ENCODE measurements at places on chromosomes 12 and 14.

- DNase-seq, result no peak
Observed at GRCh38 chr12:108191938-108192337, 62.9 kb downstream of the WSCD2 start.

DNA sequence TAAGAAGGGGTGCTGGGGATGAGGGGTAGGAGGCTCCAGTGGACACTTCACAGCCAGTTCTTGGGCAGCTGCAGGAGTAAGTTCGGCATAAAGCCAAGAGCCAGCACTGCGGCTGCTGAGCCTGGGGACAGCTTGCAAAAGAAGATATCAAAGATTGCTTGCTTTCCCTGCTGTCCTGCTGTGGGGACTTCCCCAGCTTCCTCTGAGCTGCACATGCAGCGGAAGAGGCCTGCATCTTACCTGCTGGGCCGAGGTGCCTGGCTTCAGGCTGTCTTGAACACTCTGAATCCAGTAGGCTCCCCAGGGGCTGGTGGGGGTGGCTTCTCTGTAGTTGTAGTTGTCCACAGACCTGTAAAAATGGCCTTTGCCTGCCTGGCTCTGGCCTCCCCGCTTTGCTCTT is 1.3 kb downstream of the CHGA start:
- no peak for DNase-seq

DNA sequence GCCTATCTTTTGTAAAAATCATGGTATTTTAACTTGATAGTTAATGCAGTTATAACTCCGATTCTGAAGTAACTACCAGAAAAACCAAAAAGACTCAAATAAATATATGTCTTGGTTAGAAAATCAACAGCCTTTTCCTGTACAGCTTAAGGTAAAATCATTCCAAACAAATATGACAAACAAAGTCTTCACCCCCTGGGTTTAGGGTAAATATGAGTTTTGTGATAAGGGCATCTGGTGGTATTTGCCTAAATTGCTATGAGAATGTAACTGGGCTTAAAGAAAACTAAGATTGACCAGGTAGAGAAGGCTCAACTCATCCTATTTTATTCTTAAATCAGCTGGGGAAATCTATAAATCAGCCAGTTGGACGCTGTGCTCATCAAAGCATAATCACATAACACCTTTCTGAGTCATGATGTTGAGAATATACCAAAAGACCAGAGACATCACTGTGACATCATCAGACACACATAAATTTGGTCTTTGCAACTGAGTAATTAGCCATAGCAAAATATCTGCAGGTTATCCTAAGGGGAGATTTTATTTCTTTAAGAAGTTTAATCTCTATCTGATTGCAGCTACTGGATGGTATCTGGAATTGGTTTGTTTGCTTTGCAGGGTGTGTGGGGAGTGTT is 133.9 kb downstream of the STXBP6 start:
- DNase-seq, result no peak

- no peak for DNase-seq
Observed at GRCh38 chr12:27996761-27997160, 24.2 kb upstream of the PTHLH start.

GRCh38 chr14:102893452-102893851 is 29.0 kb upstream of the AMN start:
- DNase-seq, result no peak

- DNase-seq, result no peak
Observed at GRCh38 chr14:88009486-88009885, 4.6 kb downstream of the GPR65 start.

GRCh38 chr14:60133487-60133886 is 31.7 kb downstream of the DHRS7 start:
- DNase-seq, result no peak

DNA sequence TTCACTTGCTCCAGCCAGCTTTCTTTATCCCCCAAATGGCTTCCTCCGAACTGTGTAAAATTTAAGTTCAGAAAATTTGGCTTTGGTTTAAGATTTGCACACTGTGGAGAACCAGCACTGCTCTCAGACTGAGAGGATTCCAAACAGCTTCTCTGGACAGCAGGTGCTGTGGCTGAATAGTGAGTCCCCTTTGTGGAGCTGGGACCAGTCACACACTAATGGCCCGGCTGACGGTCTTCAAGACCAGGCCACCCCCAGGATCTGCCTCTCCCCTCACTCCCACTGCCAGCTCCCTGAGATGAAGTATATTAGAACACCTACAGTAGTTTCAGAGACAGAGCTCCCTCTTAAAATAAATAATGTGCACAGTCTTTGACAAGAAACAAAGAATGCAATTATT is 267.3 kb downstream of the BCAT1 start:
- DNase-seq, result no peak

GRCh38 chr12:93397412-93397811 is 19.7 kb downstream of the NUDT4 start:
- no peak for DNase-seq

GRCh38 chr12:1424674-1425395 is 169.5 kb downstream of the FBXL14 start:
- no peak for DNase-seq

- DNase-seq, result no peak
Observed at GRCh38 chr12:18658829-18659228, 79.0 kb downstream of the PLCZ1 start.

DNA sequence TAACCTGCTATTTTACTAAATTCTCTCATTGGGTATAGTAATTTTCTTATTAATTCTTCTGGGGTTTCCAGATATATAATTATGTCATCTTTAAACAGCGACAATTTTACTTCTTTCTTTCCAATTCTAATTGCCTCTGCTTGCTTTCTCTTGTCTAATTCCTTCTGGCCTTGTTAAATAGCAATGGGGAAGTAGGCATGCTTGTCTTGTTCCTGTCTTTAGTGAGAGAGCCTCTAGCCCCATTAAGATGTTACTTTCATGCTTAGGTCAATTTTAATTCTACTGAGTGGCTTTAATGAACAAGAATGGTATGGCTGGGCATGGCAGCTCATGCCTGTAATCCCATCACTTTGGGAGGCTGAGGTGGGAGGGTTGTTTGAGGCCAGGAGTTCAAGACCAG is 31.7 kb downstream of the LRTM2 start:
- DNase-seq, result no peak

DNA sequence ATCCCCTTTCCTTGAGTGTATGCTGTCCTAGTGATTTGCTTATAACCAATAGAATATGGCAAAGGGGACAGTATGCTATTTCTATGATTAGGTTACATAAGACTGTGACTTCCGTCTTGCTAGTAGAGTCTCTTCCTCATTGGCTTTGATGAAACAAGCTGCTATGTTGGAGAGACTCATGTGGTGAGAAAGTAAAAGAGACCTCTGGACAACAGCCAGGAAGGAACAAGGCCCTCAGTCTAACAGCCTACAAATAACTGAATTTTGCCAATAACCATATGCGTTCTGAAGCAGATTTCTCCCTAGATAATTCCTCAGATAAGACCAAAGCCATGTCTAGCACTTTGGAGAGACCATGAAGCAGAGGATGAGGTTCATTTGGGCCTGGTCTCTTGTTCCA is 134.5 kb upstream of the NAV3 start:
- DNase-seq, result no peak

DNA sequence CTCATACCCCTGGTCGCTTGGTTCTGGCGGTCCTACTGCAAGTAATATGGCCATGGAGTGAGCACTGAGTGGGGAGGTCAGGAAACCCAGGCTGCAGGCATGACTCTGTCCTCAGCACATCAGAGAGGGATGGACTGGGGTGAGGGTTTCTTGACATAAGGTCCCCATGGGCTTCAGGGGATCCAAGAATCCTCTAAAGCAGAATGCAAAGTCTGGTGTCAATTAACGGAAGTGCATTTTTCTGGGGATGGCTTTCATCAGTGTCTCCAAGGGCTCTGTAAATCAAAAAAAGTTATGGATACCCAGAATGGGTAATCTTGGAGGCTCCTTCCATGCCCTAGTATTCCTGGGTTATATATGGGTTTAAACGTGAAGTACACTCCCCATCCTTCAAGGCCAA is 3.7 kb downstream of the FIGNL2 start:
- DNase-seq, result no peak

- DNase-seq, result no peak
Observed at GRCh38 chr12:114697243-114697716, 13.3 kb upstream of the TBX3 start.

DNA sequence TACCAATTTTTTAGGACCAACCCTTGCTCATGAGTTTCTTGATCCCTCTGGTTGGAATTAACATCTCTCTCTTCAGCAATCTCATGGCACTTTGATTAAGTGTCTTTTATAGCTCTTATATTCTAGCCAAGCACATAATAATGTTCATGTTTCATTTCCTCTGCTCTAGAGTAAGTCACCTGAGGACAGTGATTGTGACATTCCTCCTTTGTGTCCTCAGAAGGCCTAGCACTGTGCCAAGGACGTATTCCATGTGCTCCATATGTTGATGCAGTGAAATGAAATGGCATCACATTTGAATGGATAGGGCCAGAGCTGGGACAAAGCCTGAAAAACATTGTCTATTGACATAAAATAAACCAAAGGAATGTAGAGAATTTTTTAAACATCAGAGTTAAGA is 322.8 kb upstream of the PRICKLE1 start:
- no peak for DNase-seq

DNA sequence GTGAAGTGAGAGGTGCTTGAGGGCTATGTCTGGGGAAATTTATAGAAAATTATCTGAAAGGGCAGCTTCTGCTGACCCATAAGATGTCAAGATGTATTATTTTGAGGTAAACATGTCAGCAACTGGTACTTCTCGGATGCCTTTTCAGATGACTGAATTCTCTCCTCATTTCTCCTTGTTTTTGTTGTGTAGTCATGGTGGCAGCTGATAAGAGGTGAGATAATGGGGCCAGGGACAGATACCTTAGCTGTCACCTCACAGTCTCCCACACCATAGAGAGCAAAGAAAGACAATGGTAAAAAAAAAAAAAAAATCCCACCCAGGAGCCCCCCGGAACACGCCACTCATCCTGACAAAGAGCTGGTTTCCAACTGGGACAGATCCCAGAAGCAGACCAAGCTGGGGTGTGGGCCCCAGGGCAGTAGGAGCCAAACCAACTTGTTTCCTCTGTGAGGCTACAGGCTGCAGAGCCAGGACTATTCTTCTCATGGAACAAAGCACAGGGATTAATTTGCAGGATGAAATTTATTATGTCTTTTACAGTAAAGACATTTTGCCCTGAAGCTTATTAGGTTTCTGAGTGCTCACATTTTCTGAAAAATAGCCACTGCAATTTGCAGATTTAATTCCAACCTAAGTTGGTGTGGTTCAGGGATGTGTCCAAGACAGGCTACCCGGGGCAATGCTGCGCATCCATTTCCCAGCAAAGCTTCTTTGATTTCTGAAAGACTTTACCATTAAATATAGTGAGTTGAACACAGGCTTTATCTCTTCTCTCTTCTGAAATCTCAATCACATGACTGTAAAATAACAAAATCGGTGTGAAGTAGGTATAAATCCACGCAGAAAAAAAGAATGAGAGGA is 52.2 kb downstream of the NDUFA12 start:
- DNase-seq, result no peak

DNA sequence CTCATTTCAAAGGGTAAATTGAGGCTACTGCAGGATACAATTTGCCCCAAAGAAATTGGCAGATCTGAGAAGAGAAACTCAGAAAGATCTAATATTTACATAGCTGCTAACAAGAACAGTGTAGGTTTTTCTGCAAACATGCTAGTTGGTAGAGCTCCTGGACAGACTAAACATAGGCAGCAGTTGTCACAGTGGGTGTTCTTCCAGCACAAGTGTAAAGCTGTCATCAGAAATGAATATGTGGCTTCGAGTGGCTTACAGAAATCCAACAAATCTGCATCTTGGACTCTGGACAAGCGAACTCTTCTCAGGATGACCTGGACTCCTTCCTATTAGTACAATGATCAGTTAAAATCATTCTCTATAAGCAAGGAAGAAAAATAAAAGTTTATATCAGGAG is 5.9 kb downstream of the CBX5 start:
- DNase-seq, result no peak

DNA sequence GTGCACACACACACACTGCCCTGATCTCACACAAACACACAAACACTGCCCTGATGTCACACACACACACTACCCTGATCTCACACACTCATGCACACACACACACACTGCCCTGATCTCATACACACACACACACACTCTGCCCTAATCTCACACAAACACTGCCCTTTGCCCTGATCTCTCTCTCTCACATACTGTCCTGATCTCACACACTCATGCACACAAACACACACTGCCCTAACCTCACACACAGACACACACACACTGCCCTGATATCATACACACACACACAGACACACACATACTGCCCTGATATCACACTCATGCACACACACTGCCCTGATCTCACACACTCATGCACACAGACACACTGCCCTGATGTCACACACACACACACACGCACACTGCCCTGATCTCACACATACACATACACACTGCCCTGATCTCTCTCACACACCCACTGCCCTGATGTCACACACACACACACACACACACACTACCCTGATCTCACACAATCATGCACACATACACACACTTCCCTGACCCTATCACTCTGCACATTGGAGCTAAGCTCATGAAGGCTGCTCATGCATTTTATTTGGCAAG is 97.6 kb upstream of the DIO3 start:
- no peak for DNase-seq

- DNase-seq, result no peak
Observed at GRCh38 chr14:85619851-85620250, 89.9 kb downstream of the FLRT2 start.

GRCh38 chr12:88383405-88383804 is 196.9 kb downstream of the KITLG start:
- no peak for DNase-seq

- DNase-seq, result no peak
Observed at GRCh38 chr12:30457621-30458289, 237.9 kb downstream of the IPO8 start.

DNA sequence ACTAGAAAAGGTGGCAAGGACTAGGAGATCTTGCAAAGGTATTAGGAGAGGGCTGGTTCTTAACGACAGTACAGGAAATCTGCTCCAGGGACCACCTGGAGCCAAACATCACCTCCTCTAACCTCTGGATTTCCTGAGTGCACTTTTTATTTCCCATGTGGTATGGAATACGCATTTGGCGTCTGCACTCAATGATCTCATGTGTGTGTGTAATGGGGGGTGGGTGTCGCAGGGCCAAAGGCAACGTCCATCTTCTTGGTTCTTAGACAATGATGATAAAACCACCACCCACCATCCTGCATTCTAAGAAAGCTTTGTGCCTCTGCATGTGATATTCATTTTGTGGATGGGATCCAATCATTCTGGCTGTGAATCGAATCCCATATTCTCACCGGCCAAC is 68.8 kb downstream of the CLMN start:
- no peak for DNase-seq

GRCh38 chr12:131003716-131004045 is 50.0 kb downstream of the ADGRD1 start:
- DNase-seq, result no peak

All from stimulated activated CD4-positive, alpha-beta T cell treated with anti-CD3 and anti-CD28 coated beads, TNF-alpha, amount 100 ng/mL, for 24 hours (primary cell).